Bronchial smooth muscle cell (primary cell): ENCODE measurements at places on chromosomes 2 and 18. TPM values are rescaled to one million over a fixed set of nuclear protein-coding genes. Genes with fewer than 3 reads are reported as not detected.

Gene KYNU
- 1.6 and 13.2 TPM in 2 replicates for total RNA-seq

Gene ACMSD
- total RNA-seq, result not detected in 2 replicates

Gene FAM110C
- total RNA-seq, result not detected in 2 replicates

Gene PLEKHH2
- total RNA-seq, result 4.4 and 6.5 TPM in 2 replicates

Gene SPC25
- 1.1 and 1.4 TPM in 2 replicates for total RNA-seq

Gene SDC1
- 8.0 and 34.2 TPM in 2 replicates for total RNA-seq

Gene REG3G
- total RNA-seq, result not detected in 2 replicates

Gene BOK
- total RNA-seq, result 6.7 and 9.3 TPM in 2 replicates

Gene CCL20
- not detected in 2 replicates for total RNA-seq

Gene CXCR2
- total RNA-seq, result not detected in 2 replicates

Gene LRATD1
- under 0.01 TPM in 1 of 2 replicates, not detected in the other for total RNA-seq

Gene TUBA4B
- total RNA-seq, result under 0.01 TPM in 1 of 2 replicates, not detected in the other
